ENCODE measurements at places on chromosomes 7 and 10. TPM values are rescaled to one million over a fixed set of nuclear protein-coding genes. Genes with fewer than 3 reads are reported as not detected.

PLAC9 gene
- total RNA-seq: not detected

MAGI2 gene
- total RNA-seq: 9.5 TPM

CPA5 gene
- total RNA-seq: not detected

PNLIPRP1 gene
- not detected for total RNA-seq

Measured in placental epithelial cell (primary cell).